ENCODE measurements at places on chromosomes 5 and 9. TPM values are rescaled to one million over a fixed set of nuclear protein-coding genes. Genes with fewer than 3 reads are reported as not detected.

Gene REEP5
- 163 TPM for polyA plus RNA-seq

GRCh38 chr5:1643651-1644392, 120.1 kb upstream of the LPCAT1 start:
- no peak overlapping the region for H3K4me3 ChIP-seq
- peaks cover 11% of the 10 kb centered on the region for H3K27me3 ChIP-seq
- H3K27ac ChIP-seq: no peak overlapping the region

GRCh38 chr5:10831419-10831818, 70.4 kb upstream of the DAP start:
- H3K36me3 ChIP-seq: no peaks in the 10 kb centered on the region
- H3K4me3 ChIP-seq: no peak overlapping the region
- H3K27me3 ChIP-seq: no peaks in the 10 kb centered on the region
- no peaks in the 10 kb centered on the region for H3K4me1 ChIP-seq
- no peak for DNase-seq

Gene PCDHA3
- polyA plus RNA-seq: 0.07 TPM

DNA sequence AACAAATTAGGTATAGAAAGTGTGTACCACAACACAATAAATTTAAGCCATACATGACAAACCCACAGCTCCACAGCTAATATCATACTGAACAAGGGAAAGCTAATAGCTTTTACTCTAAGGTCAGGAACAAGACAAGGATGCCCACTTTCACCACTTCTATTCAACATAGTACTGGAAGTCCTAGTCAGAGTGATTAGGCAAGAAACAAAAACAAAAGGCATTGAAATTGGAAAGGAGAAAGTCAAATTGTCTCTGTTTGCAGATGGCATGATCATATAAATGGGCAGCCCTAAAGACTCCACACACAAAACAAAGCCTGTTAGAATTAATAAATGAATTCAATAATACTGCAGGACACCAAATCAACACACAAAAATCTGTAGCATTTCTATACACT, 548.8 kb downstream of the CTNND2 start:
- no peaks in the 10 kb centered on the region for H3K27me3 ChIP-seq
- no peak overlapping the region for H3K27ac ChIP-seq
- H3K4me3 ChIP-seq: no peak overlapping the region
- DNase-seq: no peak
- no peaks in the 10 kb centered on the region for H3K36me3 ChIP-seq

DNA sequence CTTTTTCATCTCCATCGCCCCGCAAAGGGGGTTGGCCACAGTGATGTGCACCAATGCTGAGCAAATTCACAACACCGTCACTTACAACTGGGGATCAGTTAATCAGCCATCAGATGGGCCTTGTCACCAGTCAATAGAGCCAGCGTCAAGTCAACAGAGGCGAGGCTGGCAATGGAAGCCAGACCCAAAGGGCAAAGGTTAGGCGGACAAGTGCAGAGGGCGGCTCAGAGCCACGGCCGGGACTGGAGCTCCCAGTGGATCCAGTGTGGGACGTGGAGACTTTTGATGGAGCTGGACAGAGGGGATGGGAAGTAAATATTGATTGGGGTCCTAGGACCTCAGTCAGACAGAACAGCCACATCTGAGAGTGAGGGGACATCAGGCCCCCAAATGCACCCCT, 45.7 kb downstream of the DUSP1 start:
- H3K27me3 ChIP-seq: no peaks in the 10 kb centered on the region
- no peak for DNase-seq
- no peak overlapping the region for H3K4me3 ChIP-seq
- H3K36me3 ChIP-seq: no peaks in the 10 kb centered on the region
- H3K27ac ChIP-seq: no peak overlapping the region

GRCh38 chr9:12771891-12772290, 2.9 kb upstream of the LURAP1L start:
- no peaks in the 10 kb centered on the region for H3K36me3 ChIP-seq
- DNase-seq: peak; percentile 19
- H3K4me1 ChIP-seq: peaks cover 2% of the 10 kb centered on the region
- no peaks in the 10 kb centered on the region for H3K27me3 ChIP-seq
- H3K27ac ChIP-seq: no peak overlapping the region

Gene SPINK4
- polyA plus RNA-seq: not detected
